ENCODE measurements at places on chromosomes 6 and 20. TPM values are rescaled to one million over a fixed set of nuclear protein-coding genes. Genes with fewer than 3 reads are reported as not detected.

- no peak for DNase-seq
Observed at GRCh38 chr6:24429146-24429545, 26.4 kb downstream of the MRS2 start.

DNA sequence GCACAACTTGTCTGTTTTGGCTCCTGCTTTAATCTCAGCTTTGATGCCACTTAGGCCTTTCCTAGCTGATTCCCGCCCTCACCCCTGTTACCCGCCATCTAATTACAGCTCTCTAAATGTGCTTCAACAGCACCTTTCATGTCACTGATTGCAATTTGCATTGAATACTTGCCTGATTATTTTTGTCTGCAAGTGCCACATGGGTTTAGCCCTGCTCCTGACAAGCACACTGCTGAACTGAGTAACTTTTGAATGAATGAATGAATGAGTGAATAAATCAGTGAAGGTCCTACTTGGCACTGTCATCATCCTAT, 591 bp upstream of the DCBLD1 start:
- no peak for DNase-seq

Gene MUC21
- total RNA-seq, result 0.58 TPM

Gene LY6G6D
- total RNA-seq, result not detected

DNA sequence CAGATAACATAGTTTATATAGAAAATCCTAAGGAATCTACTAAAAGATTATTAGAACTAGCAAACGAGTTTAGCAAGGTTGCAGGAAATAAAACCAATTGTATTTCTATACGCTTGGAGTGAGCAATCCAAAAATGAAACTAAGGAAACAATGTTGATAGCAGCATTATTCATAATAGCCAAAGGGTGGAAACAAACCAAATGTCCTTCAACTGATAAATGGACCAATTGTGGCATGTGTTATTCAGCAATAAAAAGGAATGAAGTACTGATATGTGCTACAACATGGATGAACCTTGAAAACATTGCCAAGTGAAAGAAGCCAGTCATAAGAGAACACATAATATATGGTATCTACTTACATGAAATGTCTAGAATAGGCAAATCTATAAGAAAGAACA, 101.0 kb upstream of the VSTM2L start:
- no peak for DNase-seq

DNA sequence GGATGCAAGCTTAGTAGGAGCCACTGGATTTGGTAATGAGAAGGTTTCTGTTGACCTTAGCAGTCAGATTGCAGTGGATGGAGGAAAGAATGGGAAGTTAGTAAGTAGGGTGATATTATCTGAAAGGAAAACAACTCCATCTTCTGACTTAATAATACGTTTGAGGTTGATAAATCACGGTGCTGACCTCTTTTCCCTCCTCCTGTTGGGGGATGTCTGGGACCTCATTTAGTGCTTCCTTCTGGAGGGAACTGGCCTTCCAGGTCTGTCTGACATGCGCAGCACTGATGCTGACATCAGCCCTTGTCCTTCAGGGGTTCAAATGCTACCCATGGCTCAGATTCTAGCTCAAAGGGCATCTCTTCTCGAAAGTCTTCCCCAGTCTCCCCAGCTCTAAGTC, 48.2 kb upstream of the AKAP12 start:
- DNase-seq, result no peak

DNA sequence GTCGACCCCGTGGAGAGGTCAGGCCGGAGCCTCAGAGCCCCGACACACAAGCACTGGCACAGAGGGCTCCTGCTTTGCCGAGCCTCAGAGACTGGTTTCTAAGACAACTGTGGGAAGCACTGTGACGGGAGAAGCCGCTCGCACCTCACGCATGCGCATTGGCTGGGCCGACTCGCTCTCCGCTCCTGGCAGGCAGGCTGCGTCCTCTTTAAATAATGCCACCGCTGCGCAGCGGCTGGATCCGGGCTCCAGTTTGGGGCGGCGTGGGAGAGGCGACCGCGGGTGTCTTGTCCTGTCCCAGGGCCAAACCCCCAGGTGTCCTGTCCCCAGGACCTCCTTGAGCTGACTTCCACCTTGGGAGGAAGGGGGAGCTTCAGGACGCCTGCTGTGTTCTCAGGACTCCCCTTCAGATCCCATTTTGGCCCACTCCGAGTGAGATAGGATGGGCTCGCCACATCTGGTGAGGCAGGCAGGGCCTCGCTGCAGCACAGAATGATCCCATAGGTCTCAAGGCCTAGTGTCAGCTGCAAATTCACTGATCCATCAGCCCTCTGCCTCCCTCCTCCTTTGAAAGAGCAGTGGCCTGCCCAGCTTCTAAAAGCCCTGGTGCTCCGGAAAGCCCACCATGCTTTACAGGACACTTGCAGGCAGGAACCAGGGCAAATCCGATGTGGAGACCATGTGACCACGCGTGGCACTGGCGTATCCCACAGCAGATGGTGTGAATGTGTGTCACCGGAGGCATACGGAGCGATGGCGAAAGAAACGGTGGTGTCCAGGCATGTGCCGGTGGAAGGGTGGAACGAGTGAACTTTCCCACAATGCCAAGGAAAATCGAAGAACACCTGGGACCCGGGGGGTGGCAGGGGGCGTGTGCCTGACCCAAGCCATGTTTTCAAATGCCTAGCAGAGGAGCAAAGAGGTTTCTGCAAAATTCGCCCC, 169.3 kb upstream of the ZNF337 start:
- peak; percentile 91 for DNase-seq

GRCh38 chr20:56400001-56400640, 7.7 kb downstream of the CSTF1 start:
- peak; percentile 44 for DNase-seq

Gene FHL5
- total RNA-seq, result not detected

Gene PNLDC1
- total RNA-seq, result not detected

Gene CLDN20
- total RNA-seq, result not detected

GRCh38 chr20:40703975-40704530, 15.0 kb upstream of the MAFB start:
- DNase-seq, result no peak

- no peak for DNase-seq
Observed at GRCh38 chr6:123895346-123895745, 91.7 kb downstream of the NKAIN2 start.

All from stomach (tissue), 19 donors.